Ureter (tissue), 1 donor: ENCODE measurements at places on chromosomes 16 and 17.

- DNase-seq, result no peak
Measured at GRCh38 chr16:2365397-2366294, 25.1 kb upstream of the ABCA3 start.

DNA sequence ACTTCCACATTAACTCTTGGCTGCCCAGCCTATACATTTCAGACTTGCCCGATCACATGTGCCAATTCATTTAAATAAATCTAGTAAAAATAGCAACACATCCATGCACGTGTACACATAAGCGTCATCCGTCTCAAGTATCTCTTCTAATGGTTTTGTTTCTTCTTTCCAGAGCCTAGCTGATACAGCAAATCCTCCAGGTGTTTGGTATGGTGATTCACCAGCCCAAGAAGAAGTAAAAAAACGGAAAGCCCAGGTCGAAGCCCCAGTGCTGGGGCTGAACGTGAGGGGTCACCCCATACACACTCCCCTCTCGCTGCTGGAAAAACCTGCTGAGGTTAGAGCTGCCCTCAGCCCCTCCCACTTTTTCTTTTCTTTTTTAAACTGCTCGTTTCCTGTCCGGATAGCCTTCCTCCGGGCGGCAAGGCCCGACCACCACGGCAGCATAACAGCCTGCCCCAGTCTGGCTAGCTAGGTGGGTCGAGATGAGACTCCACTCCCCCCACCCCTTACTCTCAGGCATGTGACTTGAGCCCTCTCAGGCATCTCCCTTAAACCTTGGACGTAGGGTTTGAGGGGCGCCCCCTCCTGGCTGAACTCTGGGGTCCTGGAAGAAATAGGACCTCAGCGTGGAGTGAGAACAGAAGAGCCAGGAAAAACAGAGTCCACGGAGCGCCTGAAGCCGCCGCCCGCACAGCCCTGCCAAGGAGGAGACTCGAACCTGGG, 13.9 kb upstream of the OR1F1 start:
- no peak for DNase-seq

DNA sequence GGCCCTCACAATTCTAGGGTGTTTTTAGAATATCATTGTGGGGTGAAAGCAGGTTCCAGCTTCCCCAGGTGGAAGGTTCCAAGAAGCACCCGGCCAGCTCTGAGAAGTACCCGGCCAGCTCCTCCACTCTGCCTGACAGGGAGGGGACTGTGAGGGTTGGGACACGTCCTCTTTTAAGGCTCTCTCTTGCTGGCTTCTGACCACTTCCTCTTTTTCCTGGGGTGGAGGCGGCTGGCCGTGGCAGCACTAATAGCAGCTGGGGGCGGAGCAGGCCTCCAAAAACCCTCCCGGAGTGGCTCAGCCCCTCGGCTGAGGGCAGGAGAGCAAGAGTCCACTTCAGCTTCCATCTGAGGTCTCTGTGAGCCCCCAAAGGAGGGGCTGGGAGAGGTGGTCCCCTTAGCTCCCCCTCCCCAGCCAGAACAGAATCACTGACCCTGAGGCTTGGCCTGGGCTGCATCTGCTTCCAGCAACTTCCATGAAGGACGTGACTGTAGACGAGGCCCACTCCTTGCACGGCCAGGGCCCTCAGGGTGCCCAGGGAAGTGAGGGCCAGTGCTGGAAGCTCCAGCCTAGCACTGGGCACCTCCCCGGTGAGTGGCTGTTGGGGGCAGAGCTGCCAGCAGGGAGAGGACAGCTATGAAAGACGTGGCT, 26.7 kb upstream of the PLCG2 start:
- DNase-seq, result peak; percentile 62

DNA sequence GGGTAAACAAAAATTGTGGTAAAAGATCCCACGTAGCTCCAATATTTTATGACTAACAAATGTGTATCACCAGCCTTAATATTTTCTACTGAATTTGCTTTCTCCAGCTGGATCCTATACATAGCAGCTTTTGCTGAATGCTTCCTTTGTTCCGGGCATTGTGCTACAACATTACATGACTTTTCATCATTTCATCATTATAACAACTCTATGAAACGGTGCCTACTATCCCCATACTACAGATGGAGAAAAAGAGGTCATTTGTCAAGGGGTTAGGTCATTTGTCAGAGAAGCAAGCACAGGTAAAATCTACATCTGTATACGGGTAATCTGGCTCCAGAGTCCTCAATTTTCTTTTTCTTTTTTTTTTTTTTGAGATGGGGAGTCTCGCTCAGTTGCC, 74.3 kb downstream of the KANSL1 start:
- no peak for DNase-seq

GRCh38 chr16:80503107-80503506, 37.7 kb upstream of the DYNLRB2 start:
- no peak for DNase-seq

- DNase-seq, result no peak
Measured at GRCh38 chr17:32298298-32298697, 32.7 kb downstream of the RHBDL3 start.

DNA sequence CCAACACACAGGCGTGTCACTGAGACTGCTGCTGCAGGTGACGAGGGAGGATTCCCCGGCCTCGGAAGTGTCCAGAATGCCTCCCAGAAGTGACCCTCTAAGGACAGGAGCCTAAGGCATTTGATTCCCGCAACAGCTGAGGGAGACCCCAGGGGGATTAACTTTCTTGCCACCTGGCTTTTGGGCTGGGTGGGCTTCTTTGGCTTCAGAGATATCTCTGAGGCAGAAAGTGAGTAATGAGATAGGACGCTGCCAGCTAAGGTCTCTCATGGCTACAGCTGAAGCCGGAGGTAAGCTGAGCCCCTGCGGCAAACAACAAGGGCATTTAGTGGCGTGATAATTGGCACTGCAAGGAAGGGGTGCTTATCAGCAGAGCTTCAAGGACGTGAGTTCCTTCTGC, 17.0 kb downstream of the DRC3 start:
- DNase-seq, result no peak

- DNase-seq, result no peak
Measured at GRCh38 chr17:10421900-10422542, at the start of gene MYH8. Gene MYH8, minus strand, starts transcription at chr17:10421950. Its CDS starts 1,723 bp downstream, at chr17:10420227.

DNA sequence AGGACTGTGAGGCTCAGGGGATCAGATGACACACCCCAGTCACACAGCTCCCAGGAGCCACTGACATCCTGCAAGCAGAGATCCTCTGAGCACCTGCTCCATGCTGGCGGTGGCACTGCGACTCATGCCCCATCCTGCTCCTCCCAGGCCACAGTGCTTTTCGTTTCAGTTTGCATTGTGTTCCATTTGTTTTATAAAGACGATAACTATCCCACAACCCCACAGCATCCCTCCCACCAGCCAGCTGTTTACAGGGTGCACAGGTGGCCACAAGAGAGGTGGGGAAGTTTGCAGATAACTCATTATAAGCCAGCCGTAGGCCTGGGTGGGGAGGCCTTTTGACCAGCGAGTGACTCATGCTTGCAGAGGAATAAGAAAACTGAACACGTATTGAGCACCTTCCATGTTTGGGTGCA, 28.2 kb downstream of the BCO1 start:
- DNase-seq, result no peak

- DNase-seq, result no peak
Measured at GRCh38 chr17:60039114-60039846, 39.4 kb downstream of the HEATR6 start.

DNA sequence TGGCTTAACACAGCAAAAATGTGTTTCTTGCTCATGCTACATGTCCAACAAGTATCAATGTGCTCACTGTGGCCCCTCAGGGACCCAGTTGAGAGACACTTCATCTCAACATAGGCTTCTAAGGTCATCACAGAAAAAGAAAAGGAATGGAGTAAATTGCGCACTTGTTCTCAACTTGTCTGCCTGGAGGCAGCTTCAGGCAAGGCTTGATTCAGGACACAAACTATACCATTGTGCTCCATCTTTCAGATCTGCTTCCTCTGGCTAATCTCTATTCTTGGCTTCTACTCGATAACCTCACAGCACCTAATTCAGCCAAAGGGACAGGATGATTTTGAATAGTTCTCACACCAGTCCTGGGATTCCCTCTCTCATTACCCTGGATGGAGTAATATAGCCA, 35.6 kb downstream of the HS3ST2 start:
- DNase-seq, result no peak

GRCh38 chr17:15386083-15386482, 44.7 kb upstream of the TEKT3 start:
- no peak for DNase-seq
